ENCODE measurements at places on chromosomes 4 and X. TPM values are rescaled to one million over a fixed set of nuclear protein-coding genes. Genes with fewer than 3 reads are reported as not detected.

The FDCSP gene
- not detected for total RNA-seq

The PLXNB3 gene
- total RNA-seq, result 3.5 TPM

The DCAF4L1 gene
- total RNA-seq, result 0.14 TPM

The FOXR2 gene
- total RNA-seq, result not detected

The TLR3 gene
- total RNA-seq, result 0.32 TPM

The PDLIM3 gene
- 0.10 TPM for total RNA-seq

The USP17L29 gene
- not detected for total RNA-seq

The HHIP gene
- 0.60 TPM for total RNA-seq

The JADE3 gene
- 16.5 TPM for total RNA-seq

The IL2 gene
- total RNA-seq, result not detected

The CD99L2 gene
- total RNA-seq, result 53.3 TPM

The PASD1 gene
- total RNA-seq, result not detected

The F11 gene
- total RNA-seq, result not detected

The SLC25A4 gene
- 15.0 TPM for total RNA-seq

The SPANXC gene
- not detected for total RNA-seq

The PNCK gene
- total RNA-seq, result 0.13 TPM

The HELT gene
- not detected for total RNA-seq

The PNMA3 gene
- 0.25 TPM for total RNA-seq

The F9 gene
- total RNA-seq, result not detected

The SOWAHD gene
- total RNA-seq, result 0.10 TPM

The ZFYVE28 gene
- total RNA-seq, result 2.6 TPM

The TKTL2 gene
- total RNA-seq, result not detected

The CCKAR gene
- not detected for total RNA-seq

The XAGE1B gene
- total RNA-seq, result 224 TPM

The CTAG2 gene
- total RNA-seq, result not detected

The F8A1 gene
- total RNA-seq, result 78.6 TPM

The GYPE gene
- total RNA-seq, result not detected

The COPS4 gene
- 23.3 TPM for total RNA-seq

The CXCL1 gene
- 6.0 TPM for total RNA-seq

The TTC29 gene
- not detected for total RNA-seq

The AFP gene
- total RNA-seq, result 2.3 TPM

The ZMAT1 gene
- total RNA-seq, result 0.07 TPM

The ASMT gene
- total RNA-seq, result 0.15 TPM

The HAND2 gene
- total RNA-seq, result 0.45 TPM

The CCDC110 gene
- total RNA-seq, result not detected

The TLL1 gene
- total RNA-seq, result 0.22 TPM

The PCDH10 gene
- total RNA-seq, result 0.10 TPM

The TAF7L gene
- total RNA-seq, result 0.14 TPM
